ENCODE measurements at places on chromosomes 13 and 19.

DNA sequence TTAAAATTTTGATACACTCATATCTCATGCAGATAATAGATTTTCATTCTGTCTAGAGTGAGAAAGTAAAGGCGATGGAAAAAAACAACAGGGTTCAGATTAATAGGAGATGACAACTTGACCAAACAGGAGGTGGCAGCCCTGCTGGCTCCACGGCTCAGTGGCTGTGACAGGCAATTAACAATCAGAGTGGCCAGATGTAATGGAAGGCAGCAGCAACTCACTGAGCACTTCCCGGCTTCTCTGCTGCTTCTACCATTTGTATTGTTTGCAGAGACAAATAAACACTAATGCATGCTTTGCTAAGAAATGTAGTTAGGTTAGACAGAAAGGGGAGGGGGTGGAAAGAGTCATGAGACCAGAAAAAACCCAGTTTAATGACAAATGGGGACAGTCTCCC is 473.0 kb upstream of the SLC10A2 start:
- H3K27ac ChIP-seq = no peak overlapping the region
- H3K4me1 ChIP-seq = no peaks in the 10 kb centered on the region
- H3K36me3 ChIP-seq = no peaks in the 10 kb centered on the region

DNA sequence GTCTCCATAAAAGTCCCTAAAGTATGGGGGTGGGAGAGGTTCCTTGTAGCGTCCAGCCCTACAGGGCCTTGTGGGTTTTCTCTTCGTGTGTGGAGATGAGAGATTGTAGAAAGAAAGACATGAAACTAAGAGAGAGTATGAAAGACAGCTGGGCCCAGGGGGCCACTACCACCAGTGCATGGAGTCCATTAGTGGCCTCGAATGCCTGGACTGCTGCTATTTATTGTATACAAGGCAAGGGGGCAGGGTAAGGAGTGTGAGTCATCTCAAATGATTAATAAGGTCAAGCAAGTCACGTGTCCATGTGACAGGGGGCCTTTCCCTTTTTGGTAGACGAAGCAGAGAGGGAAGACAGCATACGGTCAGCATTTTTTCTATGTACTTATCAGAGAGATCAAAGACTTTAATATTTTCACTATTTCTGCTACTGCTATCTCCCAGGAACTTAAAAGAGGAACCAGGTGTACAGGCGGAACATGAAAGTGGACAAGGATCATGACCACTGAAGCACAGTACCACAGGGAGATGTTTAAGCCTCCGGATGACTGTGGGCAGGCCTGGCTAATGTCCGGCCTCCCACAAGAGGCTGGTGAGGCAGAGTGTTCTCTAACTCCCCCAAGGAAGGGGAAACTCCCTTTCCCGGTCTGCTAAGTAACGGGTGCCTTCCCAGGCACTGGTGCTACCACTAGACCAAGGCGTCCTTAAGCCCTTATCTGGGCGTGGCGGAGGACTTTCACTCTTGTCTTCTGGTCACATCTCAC is 25.5 kb downstream of the FGF21 start:
- no peaks in the 10 kb centered on the region for H3K36me3 ChIP-seq
- DNase-seq = no peak
- peaks cover 9% of the 10 kb centered on the region for H3K27me3 ChIP-seq
- H3K4me1 ChIP-seq = peaks cover 6% of the 10 kb centered on the region
- H3K27ac ChIP-seq = no peak overlapping the region
- no peak overlapping the region for H3K4me3 ChIP-seq

GRCh38 chr13:37601648-37602440 is 3.3 kb upstream of the POSTN start:
- H3K27me3 ChIP-seq = no peaks in the 10 kb centered on the region
- no peaks in the 10 kb centered on the region for H3K4me1 ChIP-seq
- H3K4me3 ChIP-seq = no peak overlapping the region
- no peak overlapping the region for H3K27ac ChIP-seq

DNA sequence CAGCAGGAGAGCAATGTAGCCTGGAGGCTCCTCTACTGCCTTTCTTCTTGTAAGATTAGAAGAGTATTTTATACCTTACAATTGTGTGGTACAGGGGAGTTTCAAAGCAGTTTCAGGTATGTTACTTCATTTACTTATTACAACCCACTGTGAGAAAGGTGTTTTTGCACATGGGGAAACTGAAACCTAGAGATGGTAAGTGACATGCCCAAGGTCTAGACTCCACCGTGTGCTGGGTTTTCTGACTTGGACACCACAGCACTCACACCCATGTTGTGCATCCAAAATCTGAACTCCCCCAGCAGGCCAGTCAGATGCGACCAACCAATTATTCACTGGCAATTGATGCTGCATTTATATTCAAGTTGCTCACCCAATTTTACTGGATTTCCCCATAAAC is 22.8 kb downstream of the ERICH6B start:
- H3K36me3 ChIP-seq = no peaks in the 10 kb centered on the region
- H3K27me3 ChIP-seq = peaks cover 12% of the 10 kb centered on the region
- no peaks in the 10 kb centered on the region for H3K4me1 ChIP-seq
- no peak overlapping the region for H3K4me3 ChIP-seq
- DNase-seq = no peak

- no peaks in the 10 kb centered on the region for H3K36me3 ChIP-seq
- DNase-seq = no peak
These were observed 902.3 kb upstream of the SLITRK1 start for GRCh38 chr13:84784443-84785153.

DNA sequence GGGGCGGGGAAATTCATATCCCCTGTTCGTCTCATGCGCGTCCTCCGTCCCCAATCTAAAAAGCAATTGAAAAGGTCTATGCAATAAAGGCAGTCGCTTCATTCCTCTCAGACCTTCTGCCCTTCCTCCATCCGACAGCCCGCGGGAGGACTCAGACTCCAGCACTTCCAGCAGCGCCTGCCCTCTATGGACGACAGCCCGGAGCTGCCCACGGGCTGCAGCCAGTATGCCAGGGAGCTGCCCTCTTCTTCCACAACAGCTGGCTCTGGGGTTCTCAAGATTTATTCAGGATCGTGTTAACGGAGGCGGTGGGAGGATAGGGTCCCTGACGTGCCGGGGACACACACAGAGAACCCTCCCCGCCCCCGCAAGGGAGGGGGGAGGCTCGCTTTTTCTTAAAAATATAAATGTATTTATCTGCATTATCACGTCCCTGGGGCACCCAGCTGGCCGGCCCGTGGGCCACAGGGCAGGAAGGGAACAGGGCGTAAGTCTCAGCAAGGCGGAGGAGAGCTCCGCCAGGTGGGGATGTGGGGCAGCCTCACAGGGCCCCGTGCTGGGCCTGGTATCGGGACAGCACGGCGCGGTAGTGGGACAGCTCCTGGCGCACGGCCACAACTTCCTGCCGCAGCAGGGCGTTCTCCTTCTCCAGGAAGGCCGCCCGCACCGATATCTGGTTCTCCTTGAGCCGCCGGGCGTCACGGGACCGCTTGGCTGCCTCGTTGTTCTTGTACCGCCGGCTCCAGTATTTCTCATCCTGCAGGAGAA is 6.7 kb downstream of the DBP start:
- peaks cover 26% of the 10 kb centered on the region for H3K4me1 ChIP-seq
- no peak overlapping the region for H3K27ac ChIP-seq
- H3K27me3 ChIP-seq = no peaks in the 10 kb centered on the region
- no peak for DNase-seq

GRCh38 chr13:34816245-34816884 is 125.7 kb upstream of the NBEA start:
- H3K27me3 ChIP-seq = peaks cover 1% of the 10 kb centered on the region
- DNase-seq = no peak
- no peak overlapping the region for H3K27ac ChIP-seq
- H3K4me3 ChIP-seq = no peak overlapping the region

DNA sequence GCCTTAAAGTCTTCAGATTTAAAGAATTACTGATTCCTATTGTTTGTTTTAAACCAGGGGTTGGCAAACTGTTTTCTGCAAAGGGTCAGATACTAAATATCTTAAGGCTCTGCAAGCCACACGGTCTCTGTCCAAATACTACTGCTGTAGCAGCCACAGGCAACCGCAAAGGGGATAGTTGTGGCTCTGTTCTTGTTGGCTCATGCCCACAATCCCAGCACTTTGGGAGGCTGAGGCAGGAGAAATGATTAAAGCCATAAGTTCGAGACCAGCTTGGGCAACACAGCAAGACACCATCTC is 22.4 kb downstream of the RANBP3 start:
- H3K4me1 ChIP-seq = peaks cover 60% of the 10 kb centered on the region
- H3K27ac ChIP-seq = no peak overlapping the region
- no peak for DNase-seq

- no peak overlapping the region for H3K4me3 ChIP-seq
- no peaks in the 10 kb centered on the region for H3K27me3 ChIP-seq
- H3K36me3 ChIP-seq = peaks cover 16% of the 10 kb centered on the region
These were observed 2.6 kb downstream of the MRPL54 start for GRCh38 chr19:3765121-3765520.

- H3K27me3 ChIP-seq = no peaks in the 10 kb centered on the region
- peaks cover 23% of the 10 kb centered on the region for H3K4me1 ChIP-seq
- DNase-seq = no peak
- H3K4me3 ChIP-seq = no peak overlapping the region
These were observed 10.5 kb upstream of the ELF1 start for GRCh38 chr13:41029629-41030028.

- no peaks in the 10 kb centered on the region for H3K36me3 ChIP-seq
- peak overlapping the region; percentile 75 for H3K27ac ChIP-seq
- H3K27me3 ChIP-seq = peaks cover 2% of the 10 kb centered on the region
- peaks cover 16% of the 10 kb centered on the region for H3K4me1 ChIP-seq
These were observed 485 bp downstream of the CRYL1 start for GRCh38 chr13:20525144-20525600.

- no peak overlapping the region for H3K4me3 ChIP-seq
- peaks cover 20% of the 10 kb centered on the region for H3K27me3 ChIP-seq
- peaks cover 3% of the 10 kb centered on the region for H3K4me1 ChIP-seq
- no peak for DNase-seq
- no peak overlapping the region for H3K27ac ChIP-seq
These were observed 15.8 kb upstream of the NPAS1 start for GRCh38 chr19:47003611-47004465.

DNA sequence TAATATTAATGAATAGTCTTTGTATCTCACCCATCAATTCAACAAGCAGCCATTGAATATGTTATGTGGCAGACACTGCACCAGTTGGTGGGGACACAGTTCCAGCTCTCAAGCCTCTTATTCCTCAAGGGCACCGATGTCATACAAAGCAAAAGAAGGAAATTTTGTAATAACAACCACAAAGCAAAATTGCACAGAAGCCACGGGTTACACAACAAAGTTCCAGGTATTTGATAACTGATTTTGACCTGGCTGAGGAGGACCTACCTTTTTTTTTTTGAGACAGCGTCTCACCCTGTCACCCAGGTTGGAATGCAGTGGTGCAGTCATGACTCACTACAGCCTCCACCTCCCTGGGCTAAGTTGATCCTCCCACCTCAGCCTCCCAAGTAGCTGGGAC is 266.7 kb downstream of the FOXO1 start:
- H3K27me3 ChIP-seq = no peaks in the 10 kb centered on the region
- peaks cover 4% of the 10 kb centered on the region for H3K36me3 ChIP-seq
- no peak for DNase-seq
- H3K4me1 ChIP-seq = peaks cover 18% of the 10 kb centered on the region
- no peak overlapping the region for H3K27ac ChIP-seq

- peaks cover 3% of the 10 kb centered on the region for H3K36me3 ChIP-seq
- no peak overlapping the region for H3K4me3 ChIP-seq
- no peak overlapping the region for H3K27ac ChIP-seq
- DNase-seq = no peak
- H3K27me3 ChIP-seq = no peaks in the 10 kb centered on the region
These were observed 4.0 kb downstream of the CAPN12 start for GRCh38 chr19:38740257-38740592.

DNA sequence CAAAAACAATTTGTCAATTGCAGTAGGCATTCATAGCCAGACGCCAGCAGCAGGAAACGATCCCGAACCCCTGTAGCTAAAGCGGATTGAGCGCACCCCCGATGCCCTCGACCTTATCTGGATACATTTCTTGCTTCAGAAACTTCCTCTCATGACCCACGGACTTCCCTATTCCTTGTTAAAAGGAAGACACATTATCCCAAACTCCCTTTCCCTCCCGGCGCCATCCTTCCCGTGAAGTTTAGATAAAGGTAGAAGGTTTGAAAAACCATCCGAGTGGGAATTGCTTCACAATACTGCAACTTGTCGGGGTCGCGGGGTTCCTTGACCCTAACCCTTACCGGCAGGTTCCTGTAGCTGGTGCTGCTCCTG is 977 bp downstream of the PCDH20 start:
- no peak overlapping the region for H3K27ac ChIP-seq
- H3K4me1 ChIP-seq = no peaks in the 10 kb centered on the region
- no peaks in the 10 kb centered on the region for H3K36me3 ChIP-seq
- H3K27me3 ChIP-seq = peaks cover 30% of the 10 kb centered on the region
- H3K4me3 ChIP-seq = no peak overlapping the region

GRCh38 chr13:80830431-80830830 is 489.5 kb upstream of the SPRY2 start:
- H3K36me3 ChIP-seq = no peaks in the 10 kb centered on the region
- H3K4me1 ChIP-seq = no peaks in the 10 kb centered on the region

GRCh38 chr13:30796132-30796572 is 60.8 kb downstream of the ALOX5AP start:
- peak overlapping the region; percentile 50 for H3K4me3 ChIP-seq
- no peaks in the 10 kb centered on the region for H3K27me3 ChIP-seq
- DNase-seq = no peak
- H3K4me1 ChIP-seq = peaks cover 18% of the 10 kb centered on the region
- peak overlapping the region; percentile 70 for H3K27ac ChIP-seq

GRCh38 chr13:98482476-98483444 is 94.1 kb downstream of the STK24 start:
- H3K4me1 ChIP-seq = peaks cover 59% of the 10 kb centered on the region
- peaks cover 13% of the 10 kb centered on the region for H3K36me3 ChIP-seq
- H3K27me3 ChIP-seq = no peaks in the 10 kb centered on the region
- no peak for DNase-seq
- no peak overlapping the region for H3K27ac ChIP-seq
